Stimulated activated CD4-positive, alpha-beta T cell treated with anti-CD3 and anti-CD28 coated beads, TNF-alpha, amount 100 ng/mL, for 48 hours (primary cell): ENCODE measurements at places on chromosomes 5 and 9.
A peak's percentile ranks its signal among the peaks of the same experiment; 100 is the strongest.

GRCh38 chr9:104787306-104788015 lies 23.5 kb downstream of the NIPSNAP3B start:
- no peak for DNase-seq

DNA sequence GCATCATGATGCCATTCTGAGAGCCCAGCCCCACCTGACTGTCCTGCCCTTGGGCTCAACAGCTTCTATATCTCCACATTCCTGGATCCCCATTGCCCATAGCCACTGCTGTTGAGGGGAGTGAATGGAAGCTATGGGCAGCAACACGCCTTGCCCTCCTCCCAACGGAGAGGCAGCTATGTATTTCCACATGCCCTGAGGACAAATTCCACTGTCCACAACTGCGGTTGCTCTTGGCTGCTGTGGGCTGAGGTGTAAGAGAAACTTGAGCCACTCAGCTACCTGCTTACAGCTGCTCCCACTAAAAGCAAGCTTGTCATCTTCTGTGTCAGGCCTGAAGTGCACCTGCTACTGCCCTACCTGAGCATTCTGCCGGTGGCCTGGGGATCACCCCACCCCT lies 222.9 kb downstream of the PSAT1 start:
- DNase-seq: no peak

DNA sequence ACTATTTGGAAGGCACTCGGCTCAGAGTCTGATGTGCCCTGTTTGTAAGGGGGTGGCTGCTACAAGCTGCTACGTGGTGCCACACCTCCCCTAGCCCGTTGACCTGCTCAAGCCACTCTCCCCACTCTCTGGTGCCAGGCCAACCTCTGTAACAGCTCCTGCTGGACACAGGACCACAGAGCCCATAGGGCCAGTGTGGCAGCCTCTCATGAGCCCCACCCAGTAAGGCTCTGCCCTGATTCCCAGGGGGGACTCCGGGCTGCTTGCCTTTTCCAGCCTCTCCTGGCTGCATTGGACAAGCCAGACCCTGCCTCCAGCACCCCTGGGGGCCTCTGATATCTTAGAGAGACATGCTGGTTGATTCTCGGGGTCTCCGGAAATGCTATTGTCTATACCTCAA lies 53.3 kb upstream of the ANGPTL2 start:
- DNase-seq: no peak

DNA sequence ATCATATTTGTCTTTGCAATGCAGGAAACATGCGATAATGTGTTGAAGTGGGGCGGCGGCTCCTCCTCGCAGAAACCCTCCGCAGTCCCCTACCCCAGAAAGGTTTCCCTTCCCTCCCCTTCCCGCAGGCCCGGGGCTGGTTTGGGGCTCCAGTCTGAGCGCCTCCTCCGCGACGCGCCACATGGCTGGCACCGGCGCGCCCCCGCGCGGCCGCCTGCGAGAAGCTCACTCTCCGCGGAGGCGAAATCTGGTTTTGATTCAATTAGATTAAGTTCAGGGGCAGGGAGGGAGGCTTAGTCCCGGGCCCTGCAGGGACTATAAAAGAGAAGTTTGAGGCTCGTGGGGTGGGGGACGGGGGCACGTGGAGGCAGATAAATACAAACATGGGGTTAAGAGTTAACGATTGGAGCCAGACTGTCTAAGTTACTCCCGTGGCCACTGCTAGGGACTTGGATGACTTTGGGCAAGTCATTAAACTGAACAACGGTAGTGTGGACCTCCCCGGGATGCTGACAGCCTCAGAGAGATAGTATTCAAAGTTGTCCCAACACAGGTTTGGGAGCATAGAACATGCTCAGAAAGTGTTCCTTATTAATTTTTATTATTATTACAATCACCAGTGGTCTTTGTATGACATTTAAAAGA lies 69.4 kb downstream of the MSX2 start:
- DNase-seq: peak; percentile 23

- DNase-seq: no peak
These were observed 186.3 kb downstream of the ZNF462 start for GRCh38 chr9:107049046-107049802.
